ENCODE measurements at places on chromosomes 6 and 20.

DNA sequence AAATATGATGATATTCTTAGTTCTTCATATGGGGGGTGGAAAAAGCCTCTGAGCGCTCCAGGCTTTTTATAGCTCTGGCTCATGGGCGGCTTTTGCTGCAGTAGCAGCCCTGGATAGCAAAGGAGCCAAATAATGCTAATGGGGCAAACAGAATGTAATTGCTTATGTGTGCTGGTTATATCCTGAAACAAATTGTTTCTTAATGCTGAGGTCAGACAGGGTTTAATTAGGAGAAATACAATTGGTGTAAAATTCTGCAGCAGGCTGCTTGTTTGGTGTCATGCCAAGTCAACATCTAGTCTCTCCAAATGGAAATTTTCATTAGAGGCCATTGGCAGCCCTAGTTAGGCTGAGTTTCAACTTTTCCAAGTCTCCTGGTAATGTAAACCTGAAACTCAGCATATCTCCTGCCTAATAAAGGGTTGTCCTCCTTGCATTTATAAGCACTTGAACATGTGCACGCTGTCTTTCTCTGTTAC lies 530.1 kb upstream of the NOX3 start:
- DNase-seq: no peak

DNA sequence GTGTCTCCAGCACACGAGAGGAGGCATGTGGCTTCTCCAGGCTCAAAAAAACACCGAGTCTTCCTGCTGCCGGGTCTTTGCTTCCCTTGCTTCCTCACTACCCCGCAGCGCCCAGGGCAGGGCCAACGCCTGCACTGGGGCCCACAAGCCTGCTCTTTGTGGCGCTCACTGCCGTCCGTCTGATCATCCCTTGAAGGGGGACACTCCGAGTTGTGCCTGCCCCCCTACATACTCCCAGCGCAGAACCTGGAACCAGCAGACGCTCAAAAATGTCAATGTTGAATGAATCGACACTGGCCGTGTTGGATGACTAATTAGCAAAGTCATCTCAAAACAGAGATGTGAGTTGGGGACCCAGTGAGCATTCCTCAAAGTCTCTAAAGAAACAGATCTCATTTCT lies 8.1 kb upstream of the ARFGAP1 start:
- DNase-seq: no peak

GRCh38 chr20:33667245-33667675 lies 517 bp downstream of the ACTL10 start:
- DNase-seq: peak; percentile 26

GRCh38 chr6:37623666-37624065 lies 74.0 kb downstream of the MDGA1 start:
- no peak for DNase-seq

GRCh38 chr20:63187338-63188158 lies 28.4 kb downstream of the YTHDF1 start:
- no peak for DNase-seq

DNA sequence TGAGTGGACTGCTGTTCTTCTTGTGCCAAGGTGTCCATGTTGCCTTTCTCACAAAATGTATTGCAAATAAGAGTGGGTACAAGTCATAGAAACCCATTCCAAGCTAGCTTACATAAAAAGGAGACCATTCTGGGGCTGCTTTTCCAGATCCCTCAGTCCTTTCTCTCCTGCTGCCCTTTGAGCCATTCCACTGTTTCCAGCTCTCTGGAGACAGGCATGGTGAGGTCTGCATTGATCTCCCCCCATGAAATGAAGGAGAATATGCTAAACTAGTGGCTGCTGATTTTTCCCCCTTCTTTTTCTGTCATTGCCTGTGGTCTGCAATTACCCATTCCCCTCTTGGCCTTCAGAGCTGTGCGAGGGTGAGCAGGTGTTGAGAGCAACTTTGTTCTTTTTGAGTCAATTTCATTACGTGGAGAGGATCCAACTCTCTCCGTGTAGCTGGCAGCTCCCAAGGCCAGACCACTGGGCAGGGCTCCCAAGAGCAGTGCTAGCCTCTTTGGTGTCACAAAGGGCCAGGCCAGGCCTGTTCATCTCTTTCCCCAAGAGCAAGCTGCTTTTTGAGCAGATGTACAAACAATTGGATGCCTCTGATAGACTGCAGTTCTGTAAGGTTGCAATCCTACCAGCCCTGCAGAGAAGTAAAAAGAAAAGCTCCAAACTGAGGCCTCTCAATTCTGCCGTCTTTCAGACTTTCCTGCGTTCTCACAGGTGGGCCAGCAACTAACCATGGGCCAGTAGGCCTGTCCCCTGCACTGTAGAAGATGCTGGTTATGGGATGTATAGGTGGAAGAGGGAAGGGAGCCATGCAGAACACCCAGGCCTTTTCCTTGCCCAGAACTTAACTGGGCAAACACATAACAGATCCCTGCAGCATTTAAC lies 96.1 kb upstream of the ARMC2 start:
- no peak for DNase-seq

GRCh38 chr6:154907291-154907690 lies 87.8 kb upstream of the TIAM2 start:
- DNase-seq: no peak

DNA sequence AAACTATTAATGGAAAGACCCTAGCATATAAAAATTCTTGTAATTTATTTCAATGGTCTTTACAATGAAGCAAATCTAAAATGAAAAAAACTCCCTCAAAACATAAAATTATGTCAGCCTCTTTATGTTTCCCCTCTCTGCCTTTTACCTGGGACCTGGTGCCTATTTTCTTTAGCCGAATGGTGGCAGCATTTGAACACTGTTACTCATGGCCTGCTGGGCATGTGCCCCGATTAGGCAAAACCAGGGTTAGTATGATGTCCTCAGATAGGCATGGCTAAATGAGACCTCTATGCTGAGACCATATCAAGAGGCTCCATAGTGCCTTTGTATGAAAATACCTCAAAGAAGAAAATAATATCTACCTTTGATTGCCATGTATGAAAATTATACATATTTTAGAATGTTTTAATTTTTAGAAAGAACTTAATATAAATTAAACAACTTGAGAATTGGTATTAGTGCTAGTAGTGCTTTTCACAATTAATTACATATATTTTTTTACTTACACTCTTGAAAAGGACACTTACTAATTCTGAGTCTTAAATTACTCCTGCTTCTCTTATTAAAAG lies 22.5 kb upstream of the C6orf58 start:
- no peak for DNase-seq

- no peak for DNase-seq
These were observed 130.0 kb downstream of the SCP2D1 start for GRCh38 chr20:18943542-18943941.

GRCh38 chr6:154996016-154996590 lies 988 bp downstream of the TIAM2 start:
- DNase-seq: no peak

DNA sequence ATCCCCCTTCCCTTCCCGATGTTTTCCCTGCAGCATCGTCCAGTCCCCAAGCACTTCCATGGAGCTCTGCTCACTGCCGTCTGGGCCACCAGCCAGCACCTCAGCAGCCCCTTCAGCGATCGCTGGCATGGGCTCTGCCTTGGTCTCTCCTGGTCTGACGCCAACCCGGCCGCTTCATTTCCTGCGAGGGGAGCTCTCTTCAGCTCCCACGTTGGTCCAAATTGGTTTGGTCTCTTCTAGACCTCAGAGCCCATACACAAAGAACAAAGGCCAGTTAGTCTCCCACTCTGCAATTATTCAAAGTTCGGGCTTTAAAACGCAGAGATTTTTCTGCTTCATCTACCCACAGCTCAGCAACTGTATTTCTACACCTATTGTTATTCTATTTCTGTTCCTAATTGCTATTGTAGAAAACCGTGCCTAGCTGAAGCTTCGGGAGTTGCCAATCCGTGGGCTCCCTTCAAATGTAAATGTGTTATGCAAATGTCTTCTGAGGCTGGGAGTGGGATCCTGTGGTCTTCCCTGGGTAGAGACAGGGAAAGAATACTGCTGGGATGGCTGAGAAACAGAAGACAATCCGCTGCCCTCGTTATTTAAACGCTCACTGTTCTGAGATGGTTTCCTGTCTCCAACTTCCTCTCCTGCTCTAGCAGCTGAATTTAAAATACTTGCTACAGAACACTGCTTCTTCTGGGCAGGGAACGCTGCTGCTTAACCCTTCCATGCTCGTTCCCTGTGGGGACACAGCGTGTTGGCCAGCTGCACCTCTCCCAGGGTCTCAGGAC lies 154.2 kb upstream of the QKI start:
- DNase-seq: no peak

GRCh38 chr6:34595332-34596184 lies 39.4 kb upstream of the SPDEF start:
- DNase-seq: no peak

GRCh38 chr6:127582777-127583462 lies 5.9 kb downstream of the C6orf58 start:
- no peak for DNase-seq
